ENCODE measurements at places on chromosomes 7 and 10.

DNA sequence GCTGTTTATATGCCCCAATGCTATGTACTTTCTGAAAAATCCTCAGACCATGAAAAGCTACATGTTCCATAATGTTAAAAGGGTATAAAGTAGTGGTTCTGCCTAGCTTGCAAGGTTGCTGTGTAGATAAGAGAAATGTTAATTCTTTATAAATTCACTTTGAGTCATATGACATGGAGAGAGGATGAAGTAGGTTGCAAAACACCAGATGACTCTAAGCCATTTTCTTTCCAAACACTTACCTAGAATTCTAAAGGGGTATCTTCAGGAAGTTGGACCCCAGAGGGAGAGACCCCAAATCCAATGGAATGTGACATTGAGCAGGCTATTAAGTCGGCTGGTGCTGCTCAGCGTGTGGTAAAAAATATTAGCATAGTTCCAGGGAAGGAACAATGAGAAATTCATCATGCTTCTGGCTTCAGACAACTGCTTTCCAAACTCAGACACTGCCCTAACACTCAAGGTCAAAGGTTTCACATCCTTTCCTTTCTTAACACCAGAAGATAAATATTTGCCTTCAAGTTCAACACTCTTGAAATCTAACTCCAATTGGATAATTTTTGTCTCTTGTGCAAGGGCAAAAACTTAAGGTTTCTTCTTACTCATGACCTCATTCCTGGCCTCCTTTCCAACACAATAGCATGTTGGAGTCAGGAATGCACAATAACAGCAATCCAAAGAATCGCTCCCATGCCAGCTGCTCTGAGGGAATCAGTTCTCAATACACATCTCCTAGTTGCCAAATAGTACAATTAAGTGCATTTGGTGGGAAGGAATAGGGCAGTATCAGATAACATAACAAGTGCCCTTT, 100.7 kb upstream of the AFAP1L2 start:
- no peak for DNase-seq

- no peak for DNase-seq
Observed at GRCh38 chr10:74991435-74991834, 120.0 kb upstream of the SAMD8 start.

- DNase-seq: no peak
Observed at GRCh38 chr10:115921795-115922194, 351.2 kb downstream of the GFRA1 start.

- DNase-seq: no peak
Observed at GRCh38 chr7:130910949-130911944, 177.2 kb upstream of the KLF14 start.

DNA sequence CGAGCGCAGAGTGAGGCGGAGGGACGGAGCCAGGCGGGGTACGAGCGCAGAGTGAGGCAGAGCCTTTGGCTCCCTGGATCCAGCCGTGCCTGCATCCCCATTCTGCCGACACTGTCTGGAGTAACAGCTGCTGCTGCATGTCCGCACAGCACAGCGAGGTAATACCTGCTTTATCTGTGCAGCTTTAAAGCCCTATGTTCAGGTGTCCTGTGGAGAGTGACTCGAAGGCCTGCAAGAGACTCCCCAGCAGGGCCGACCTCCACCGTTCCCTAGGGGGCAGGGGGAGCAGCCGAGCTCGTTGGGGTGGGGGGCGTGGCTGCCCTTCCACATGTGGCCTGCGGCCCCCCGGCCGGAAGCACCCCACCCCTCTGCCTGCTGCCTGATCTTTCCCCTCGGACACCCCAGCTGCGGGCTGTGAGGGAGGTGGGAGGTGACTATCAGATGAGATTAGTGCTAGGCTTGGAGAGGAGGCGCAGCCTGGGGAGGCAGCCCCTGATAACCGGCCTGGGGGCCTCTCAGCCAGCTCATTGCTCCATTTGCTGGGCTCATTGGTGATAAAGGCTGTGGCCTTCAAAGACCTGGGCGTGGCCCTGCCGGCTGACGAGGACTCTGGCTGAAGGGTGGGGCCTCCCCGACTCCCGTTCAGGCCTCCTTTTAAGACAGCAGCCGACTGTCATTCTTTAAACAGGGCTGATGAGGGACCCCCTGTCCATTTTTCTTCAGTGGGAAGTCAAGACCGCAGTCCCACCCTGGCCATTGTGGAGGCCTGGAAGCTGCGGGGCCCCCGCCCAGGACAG, 8.0 kb downstream of the VENTX start:
- DNase-seq: no peak

DNA sequence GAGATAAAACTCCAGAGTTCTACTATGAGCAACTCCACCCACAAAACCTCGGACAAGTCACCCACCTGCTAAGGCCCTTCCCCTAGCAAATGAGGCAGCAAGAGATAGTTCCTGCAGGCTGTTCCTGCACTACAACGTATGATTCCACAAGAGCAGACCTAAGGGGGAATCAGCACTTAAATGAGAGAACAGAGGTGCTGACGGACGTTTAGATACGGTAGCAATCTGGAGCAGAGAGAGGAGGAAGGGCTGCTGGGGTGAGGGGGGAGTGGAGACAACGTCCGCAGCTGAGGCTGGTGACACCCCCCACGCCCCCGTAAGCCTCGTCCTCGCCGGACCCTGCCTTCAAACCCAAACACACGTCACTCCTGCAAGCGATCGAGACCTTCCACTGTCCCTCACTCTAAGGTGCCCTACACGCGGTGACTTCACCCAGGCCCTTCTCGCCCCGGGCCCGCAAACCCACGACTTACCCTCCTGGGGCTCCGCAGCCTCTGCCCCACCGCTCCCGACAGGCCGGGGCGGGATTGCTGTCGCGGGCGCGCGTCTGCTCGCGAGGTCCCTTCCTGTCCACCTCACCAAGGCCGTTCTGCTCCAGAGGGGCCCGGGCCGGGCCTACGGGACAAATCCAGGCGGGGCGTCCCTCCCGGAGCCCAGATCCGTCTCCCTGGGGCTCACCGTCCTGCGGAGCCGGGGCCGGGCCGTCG, 635 bp downstream of the ZNF12 start:
- no peak for DNase-seq

DNA sequence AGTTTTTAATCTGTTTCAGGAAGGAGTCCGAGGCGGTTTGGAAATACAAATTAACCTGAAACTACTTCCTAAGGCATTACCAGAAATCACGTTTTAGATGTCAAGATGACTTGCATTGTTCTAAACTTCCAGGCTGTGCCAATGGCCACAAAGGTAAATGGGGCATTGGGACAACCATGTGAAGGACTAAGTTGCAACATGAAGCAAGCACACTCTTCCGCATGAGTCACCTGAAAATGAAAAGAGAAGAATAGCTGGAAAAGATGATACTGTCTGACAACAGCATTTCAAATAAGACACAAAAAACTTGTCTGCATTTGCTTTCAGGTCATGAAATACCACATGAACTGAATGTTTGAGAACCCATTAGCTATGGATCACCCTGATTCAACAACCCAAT, 262.1 kb downstream of the AHR start:
- DNase-seq: no peak

- peak; percentile 7 for DNase-seq
Observed at GRCh38 chr10:89163265-89163995, 43.7 kb downstream of the CH25H start.

DNA sequence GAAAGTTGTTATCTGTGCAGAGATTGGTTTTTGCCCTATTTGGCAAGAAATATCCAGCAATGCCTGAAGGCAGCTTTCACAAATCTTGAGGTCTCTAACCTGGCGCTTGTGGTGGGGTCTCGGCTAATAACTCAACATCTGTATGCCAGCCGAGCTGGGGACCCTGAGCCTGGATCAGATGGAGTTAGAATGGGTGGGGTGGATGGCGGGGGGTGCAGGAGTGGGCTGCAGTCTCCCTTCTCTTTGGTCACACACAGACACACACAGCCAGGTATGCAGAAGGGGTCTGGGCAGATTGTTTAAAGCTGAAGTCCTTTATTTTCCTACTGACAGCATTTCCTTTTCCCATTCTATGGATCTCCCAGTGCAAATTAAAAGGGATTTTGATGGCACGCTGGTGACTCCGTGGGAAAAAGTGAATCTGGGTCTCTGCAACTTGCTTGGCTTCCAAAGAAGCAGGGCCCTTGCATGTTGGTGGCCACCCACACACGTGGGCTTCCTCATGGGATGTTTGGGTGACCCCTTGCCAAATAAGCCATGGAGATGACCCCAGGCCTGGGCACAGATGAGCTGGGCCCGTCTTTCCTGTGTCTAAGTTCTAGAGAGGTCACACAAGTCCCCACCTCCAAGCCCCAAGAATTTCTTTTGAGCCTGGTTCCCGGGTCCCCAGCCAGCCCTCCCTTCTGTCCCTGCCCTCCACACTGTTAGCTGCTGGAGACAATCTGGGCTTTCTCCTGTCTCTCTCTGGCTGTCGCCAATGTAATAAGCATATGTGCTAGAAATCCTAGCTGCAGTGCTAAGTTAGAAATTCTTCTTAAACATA, 39.9 kb upstream of the EMX2 start:
- no peak for DNase-seq

DNA sequence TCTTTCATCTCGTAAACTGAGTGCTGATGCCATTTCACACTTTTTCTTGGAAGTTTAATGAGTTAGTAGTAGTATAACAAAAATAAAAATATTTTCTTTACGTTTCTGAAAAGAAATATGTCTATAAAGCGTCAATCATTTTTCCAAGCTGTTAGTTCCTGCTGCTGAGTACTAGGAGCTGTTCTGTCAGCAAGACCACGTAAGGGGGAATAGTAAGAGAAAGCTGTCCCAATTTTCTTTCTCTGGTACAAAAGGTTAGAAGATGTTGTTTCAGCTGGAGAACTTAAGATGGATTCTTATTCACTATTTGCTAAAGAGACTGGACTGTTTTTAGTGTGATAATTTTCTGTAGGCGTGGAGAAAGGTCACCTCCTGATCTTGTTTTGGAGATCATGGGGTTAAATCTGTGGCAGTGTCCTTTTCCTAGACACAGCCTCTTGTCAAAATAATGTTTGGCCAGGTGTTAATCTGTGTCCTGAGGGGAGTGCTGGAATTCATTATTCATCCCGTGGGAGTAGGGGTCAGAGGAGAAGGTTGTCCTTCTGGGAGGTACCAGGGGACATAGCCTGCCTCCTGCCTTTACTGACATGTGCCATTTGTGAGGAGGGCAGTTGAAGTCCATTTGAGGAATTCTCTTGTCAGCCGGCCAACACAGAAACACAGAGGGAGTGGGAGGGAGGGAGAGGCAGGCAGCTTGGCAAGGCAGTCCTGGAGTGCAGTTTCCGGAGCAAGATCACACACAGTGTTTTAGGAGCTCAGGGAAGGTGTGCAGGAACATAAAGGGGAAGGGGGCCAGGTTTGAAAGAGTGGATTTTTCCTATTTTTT, 368.7 kb downstream of the AUTS2 start:
- DNase-seq: no peak

GRCh38 chr10:75487755-75488125, 56.3 kb downstream of the LRMDA start:
- DNase-seq: no peak

DNA sequence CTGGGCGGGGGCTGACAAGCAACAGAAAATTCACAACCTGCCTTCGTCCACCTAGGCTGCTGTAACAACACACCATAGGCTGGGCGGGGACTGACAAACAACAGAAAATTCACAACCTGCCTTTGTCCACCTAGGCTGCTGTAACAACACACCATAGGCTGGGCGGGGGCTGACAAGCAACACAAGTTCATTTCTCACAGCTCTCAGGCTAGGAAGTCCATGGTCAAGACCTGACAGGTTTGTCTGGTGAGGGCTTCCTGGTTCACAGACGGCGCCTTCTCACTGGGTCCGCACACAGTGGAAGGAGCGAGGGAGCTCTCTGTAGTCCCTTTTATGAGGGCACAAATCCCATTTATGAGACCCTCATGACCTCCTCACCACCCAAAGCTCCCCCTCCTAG, 52.2 kb downstream of the DIP2C start:
- DNase-seq: no peak

DNA sequence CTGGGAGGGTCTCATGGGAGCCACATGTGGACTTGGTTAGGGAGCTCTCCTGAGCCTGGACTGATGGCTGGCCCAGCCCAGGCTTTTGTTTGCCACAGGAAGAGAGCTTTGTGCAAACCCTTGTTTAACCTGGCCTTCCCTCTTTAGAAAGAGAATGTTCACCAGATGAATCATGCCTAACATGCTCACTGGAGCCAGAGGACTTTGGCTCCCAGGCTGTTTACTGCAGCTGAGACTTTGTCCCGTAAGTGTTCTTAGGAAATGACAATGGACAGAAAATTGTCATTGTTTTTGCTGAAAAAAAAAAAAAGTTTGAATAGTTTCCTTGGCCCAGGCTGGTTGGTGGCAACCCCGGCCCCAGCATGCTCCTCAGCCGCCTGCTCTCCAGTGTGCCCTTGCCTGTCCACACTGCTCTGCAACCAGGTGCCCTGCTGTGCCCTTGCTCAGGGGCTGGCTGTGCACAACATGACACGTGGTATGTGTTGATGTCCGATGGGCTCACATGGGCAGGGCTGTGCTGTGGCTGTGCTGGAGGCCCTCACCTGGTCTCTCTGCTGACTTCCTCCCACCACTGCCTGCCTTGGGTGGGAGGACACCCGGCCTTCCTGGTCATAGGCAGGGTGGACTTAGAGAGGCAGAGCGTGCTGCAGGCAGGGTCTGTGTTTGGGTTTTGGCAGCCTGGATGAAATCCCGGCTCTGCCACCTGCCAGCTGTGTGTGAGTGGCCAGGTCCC, 215.3 kb upstream of the ZNF32 start:
- DNase-seq: no peak

GRCh38 chr10:14757986-14758385, 16.7 kb downstream of the FAM107B start:
- DNase-seq: no peak

DNA sequence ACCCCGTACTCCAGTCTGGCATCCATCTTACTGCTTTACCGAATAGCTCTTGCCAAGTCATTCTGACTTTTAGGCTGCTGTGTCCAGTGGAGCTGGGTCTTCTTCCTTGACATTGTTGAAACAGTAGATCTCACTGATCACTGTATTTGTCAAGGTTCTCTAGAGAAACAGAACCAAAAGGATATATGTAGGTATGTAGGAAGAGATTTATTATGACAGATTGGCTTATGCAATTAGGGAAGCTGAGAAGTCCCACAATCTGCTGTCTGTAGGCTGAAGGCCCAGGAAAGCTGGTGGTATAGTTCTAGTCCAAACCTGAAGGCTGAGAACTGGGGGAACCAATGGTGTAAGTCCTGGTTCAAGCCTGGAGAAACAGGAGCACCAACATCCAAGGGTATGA, 12.1 kb upstream of the PRRT4 start:
- no peak for DNase-seq

DNA sequence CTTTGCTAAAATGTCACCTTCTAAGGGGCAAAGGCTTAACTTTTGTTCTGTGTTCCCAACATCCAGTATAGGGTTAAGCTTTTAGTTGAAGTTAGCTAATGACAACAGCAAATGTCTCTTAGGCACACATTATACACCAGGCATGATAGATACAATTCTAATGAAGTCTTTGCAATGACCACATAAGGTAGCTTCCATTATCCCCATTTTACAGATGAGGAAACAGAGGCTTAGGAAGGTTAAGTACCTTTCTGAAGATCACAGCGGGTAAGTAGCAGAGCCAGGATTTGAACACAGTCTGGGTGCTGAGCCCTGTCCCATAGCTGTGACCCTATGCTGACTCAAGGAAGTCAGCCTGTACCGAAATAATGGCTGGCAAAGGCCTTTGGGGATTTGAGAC, 1.9 kb downstream of the BUD31 start:
- DNase-seq: no peak

GRCh38 chr7:27269455-27269854, 26.9 kb downstream of the EVX1 start:
- DNase-seq: no peak

GRCh38 chr7:149021725-149022062, 6.6 kb downstream of the PDIA4 start:
- DNase-seq: no peak

GRCh38 chr10:73858013-73858708, 16.2 kb downstream of the CAMK2G start:
- no peak for DNase-seq

GRCh38 chr7:77811516-77812289, 13.1 kb downstream of the PHTF2 start:
- DNase-seq: no peak

Data from stimulated activated CD4-positive, alpha-beta T cell treated with anti-CD3 and anti-CD28 coated beads, Interleukin-1b, Interleukin-23, amount 100 ng/mL, for 1 hour (primary cell).